ENCODE measurements at places on chromosomes 16 and 17. TPM values are rescaled to one million over a fixed set of nuclear protein-coding genes. Genes with fewer than 3 reads are reported as not detected.

- H3K4me3 ChIP-seq, result no peak overlapping the region
- H3K4me1 ChIP-seq, result no peaks in the 10 kb centered on the region
- no peaks in the 10 kb centered on the region for H3K36me3 ChIP-seq
- no peak overlapping the region for H3K27ac ChIP-seq
- no peaks in the 10 kb centered on the region for H3K27me3 ChIP-seq
- DNase-seq, result no peak
Measured at GRCh38 chr16:83100679-83101078, 473.9 kb downstream of the CDH13 start.

The PRAC1 gene
- not detected for total RNA-seq

- H3K4me1 ChIP-seq, result no peaks in the 10 kb centered on the region
- H3K27me3 ChIP-seq, result no peaks in the 10 kb centered on the region
- no peak for DNase-seq
- no peak overlapping the region for H3K4me3 ChIP-seq
- H3K36me3 ChIP-seq, result no peaks in the 10 kb centered on the region
Measured at GRCh38 chr16:67260426-67261063, 11.8 kb downstream of the SLC9A5 start.

DNA sequence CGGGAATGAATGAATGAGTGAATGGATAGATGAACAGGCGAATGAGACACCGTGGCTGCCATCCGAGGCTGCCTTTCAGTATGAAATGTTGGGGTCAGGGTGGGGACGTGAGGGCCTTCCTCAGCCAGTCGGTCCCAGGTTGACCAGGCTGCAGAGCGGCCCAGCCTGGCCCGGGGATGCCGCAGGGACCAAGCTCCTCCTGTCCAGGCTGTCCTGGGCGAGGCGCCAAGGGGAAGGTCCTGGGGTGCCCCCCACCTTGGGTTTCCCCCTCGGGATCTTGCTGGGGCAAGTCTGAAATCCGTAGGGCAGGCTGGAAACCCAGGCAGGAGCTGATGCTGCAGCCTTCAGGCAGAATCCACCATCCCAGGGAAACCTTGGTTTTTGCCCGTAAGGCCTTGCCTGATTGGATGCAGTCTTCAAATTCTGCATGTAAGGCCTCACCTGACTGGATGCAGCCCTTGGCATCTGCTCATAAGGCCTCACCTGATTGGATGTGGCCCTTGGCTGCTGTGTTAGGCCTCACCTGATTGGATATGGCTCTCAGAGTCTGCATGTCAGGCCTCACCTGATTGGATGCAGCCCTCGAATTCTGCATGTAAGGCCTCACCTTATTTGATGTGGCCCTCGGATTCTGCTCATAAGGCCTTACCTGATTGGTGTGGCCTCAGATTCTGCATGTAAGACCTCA is 61.7 kb upstream of the ZNF469 start:
- H3K27me3 ChIP-seq, result no peaks in the 10 kb centered on the region
- H3K4me1 ChIP-seq, result no peaks in the 10 kb centered on the region
- H3K27ac ChIP-seq, result no peak overlapping the region

The LYRM1 gene
- 24.3 TPM for total RNA-seq

DNA sequence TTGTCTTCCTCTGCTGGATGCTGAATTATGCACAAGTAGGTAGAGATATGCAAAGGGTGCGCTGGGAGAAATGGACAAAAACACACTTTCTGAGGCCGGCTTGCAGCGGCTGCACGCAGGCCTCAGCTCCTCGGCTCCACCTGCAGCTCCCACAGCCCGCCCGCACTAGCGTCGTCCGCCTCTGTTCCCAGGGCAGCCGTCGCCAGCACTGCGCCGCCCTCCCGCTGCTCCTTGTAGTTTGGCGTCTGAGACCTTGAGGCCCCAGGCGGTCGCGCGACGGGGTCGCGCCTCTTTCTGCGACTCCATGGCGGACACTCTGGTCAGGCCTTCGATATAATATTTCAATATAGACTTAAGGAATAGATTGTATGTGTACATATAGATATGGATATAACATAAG is 24.8 kb downstream of the SLFN12 start:
- peaks cover 10% of the 10 kb centered on the region for H3K36me3 ChIP-seq
- no peak overlapping the region for H3K4me3 ChIP-seq
- no peaks in the 10 kb centered on the region for H3K27me3 ChIP-seq
- no peak overlapping the region for H3K27ac ChIP-seq

GRCh38 chr16:17448640-17449638 is 21.8 kb downstream of the XYLT1 start:
- H3K36me3 ChIP-seq, result no peaks in the 10 kb centered on the region
- no peak overlapping the region for H3K27ac ChIP-seq
- H3K4me3 ChIP-seq, result no peak overlapping the region
- no peaks in the 10 kb centered on the region for H3K27me3 ChIP-seq
- peak; percentile 70 for DNase-seq

- H3K4me1 ChIP-seq, result no peaks in the 10 kb centered on the region
- H3K27me3 ChIP-seq, result no peaks in the 10 kb centered on the region
- no peaks in the 10 kb centered on the region for H3K36me3 ChIP-seq
- H3K4me3 ChIP-seq, result no peak overlapping the region
- no peak overlapping the region for H3K27ac ChIP-seq
Measured at GRCh38 chr17:72363089-72363610, 242.3 kb downstream of the SOX9 start.

The WNT9B gene
- total RNA-seq, result 0.84 TPM

- H3K4me3 ChIP-seq, result no peak overlapping the region
- no peaks in the 10 kb centered on the region for H3K27me3 ChIP-seq
- peaks cover 2% of the 10 kb centered on the region for H3K36me3 ChIP-seq
- no peak overlapping the region for H3K27ac ChIP-seq
- no peak for DNase-seq
- H3K4me1 ChIP-seq, result no peaks in the 10 kb centered on the region
Measured at GRCh38 chr17:703081-703875, 11.4 kb downstream of the VPS53 start.

DNA sequence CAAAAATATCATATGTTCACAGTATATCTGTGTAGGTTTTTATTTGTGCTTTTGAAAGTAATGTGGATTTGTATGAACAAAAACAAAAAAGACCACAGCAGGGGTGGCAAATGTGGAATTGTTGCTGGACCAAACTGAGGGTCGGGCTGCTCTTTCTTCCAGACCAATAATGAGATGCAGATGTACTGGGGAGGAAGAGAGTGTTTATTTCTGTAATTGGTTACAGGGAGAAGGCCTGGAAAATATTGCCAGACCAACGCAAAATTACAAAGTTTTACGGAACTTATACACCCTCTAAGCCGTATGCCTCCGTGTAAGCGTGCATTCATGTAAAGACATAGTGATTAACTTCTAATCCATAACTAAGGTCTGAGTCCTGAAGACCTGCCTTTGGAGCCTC is 353.9 kb upstream of the C16orf82 start:
- no peaks in the 10 kb centered on the region for H3K27me3 ChIP-seq
- DNase-seq, result no peak
- no peaks in the 10 kb centered on the region for H3K36me3 ChIP-seq
- no peak overlapping the region for H3K4me3 ChIP-seq

GRCh38 chr17:47324224-47325020 is 667 bp downstream of the EFCAB13 start:
- no peaks in the 10 kb centered on the region for H3K4me1 ChIP-seq
- DNase-seq, result peak; percentile 85
- H3K36me3 ChIP-seq, result no peaks in the 10 kb centered on the region
- no peaks in the 10 kb centered on the region for H3K27me3 ChIP-seq

GRCh38 chr17:78106211-78106610 is 22.3 kb downstream of the TMC6 start:
- peaks cover 10% of the 10 kb centered on the region for H3K36me3 ChIP-seq
- H3K4me1 ChIP-seq, result no peaks in the 10 kb centered on the region
- H3K27me3 ChIP-seq, result no peaks in the 10 kb centered on the region
- no peak overlapping the region for H3K27ac ChIP-seq
- peak; percentile 32 for DNase-seq
- no peak overlapping the region for H3K4me3 ChIP-seq

DNA sequence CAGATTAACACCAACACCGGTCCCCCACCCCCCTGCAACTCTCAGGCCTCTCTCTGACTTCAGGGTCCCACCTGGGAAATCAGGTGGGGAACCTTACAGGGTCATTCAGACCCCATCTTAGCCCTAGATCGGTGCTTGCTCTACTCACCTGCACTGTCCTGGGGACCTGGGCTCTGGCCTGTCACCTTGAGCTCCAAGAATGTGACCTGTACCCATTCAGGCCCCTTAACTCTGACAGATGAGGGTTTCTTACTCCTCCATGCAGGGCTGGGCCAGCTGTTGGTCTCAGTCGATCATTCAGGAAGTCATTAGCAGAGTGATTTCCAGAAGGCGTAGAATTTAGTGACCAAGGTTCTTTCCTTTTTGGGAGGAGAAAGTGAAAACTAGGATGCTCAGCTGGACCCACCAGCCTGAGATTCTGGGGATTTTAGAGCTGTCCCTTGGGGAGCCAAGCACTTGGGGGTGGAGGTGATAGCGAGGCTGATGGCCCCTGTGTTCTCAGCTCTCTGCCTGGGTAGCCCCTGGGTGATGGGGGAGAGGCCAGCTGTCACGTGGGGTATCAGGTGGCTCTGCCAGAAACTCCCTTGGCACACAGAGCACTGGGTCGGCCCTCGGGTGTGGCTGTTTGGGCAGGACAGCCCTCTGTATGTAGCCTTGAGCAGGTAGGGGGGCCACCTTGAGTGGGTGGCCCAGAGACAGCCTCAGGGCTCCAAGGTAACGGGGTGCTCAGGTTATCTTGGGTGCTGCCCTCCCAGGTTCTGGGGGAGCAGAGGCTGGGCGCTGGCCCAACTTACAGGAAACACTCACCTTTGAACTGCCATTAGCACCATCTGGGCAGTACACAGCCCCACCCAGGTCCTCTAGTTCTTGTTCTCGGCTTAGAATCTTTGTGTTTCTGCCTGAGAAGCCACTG is 724 bp downstream of the MVP start:
- peaks cover 3% of the 10 kb centered on the region for H3K4me1 ChIP-seq
- H3K36me3 ChIP-seq, result no peaks in the 10 kb centered on the region
- H3K4me3 ChIP-seq, result peak overlapping the region; percentile 89
- peak overlapping the region; percentile 68 for H3K27ac ChIP-seq
- no peaks in the 10 kb centered on the region for H3K27me3 ChIP-seq
- DNase-seq, result peak; percentile 75

GRCh38 chr17:77534137-77534536 is 393.4 kb downstream of the SEC14L1 start:
- DNase-seq, result no peak
- no peak overlapping the region for H3K4me3 ChIP-seq
- no peaks in the 10 kb centered on the region for H3K27me3 ChIP-seq
- H3K4me1 ChIP-seq, result no peaks in the 10 kb centered on the region
- no peaks in the 10 kb centered on the region for H3K36me3 ChIP-seq
- no peak overlapping the region for H3K27ac ChIP-seq

DNA sequence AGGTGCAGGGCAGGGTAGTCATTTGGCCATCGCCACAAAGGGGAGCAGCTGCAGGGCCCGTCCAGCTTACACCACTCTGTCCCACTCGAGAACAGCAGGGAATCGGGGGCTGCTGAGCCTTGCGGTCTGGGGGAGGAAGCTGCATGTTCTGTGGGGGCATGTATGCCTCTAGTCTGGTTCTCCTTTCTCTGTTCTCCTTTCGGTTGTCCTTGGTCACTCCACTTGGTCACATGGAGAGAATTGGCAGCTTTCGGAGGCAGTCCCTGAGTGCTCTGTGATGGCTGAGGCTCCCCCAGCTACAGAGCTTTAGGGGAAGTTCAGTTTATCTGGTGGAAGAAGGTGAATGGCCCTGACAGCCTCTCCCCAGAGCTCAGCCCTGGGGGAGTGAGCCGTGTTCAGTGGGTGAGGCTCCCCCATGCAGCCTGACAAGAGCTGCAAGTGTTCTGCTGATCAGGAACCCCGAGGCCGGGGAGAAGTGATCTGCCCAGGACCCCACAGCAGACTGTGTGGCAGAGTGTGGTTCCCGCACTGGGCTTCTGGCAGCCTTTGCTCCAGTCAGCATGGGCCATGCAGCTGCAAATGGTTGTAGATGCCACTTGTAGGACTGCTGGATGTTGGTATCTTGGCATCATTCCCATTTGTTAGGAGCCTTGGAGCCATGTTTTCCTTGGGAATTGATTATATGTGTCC is 22.3 kb upstream of the SMPD3 start:
- no peaks in the 10 kb centered on the region for H3K27me3 ChIP-seq
- no peak overlapping the region for H3K4me3 ChIP-seq
- no peaks in the 10 kb centered on the region for H3K36me3 ChIP-seq

DNA sequence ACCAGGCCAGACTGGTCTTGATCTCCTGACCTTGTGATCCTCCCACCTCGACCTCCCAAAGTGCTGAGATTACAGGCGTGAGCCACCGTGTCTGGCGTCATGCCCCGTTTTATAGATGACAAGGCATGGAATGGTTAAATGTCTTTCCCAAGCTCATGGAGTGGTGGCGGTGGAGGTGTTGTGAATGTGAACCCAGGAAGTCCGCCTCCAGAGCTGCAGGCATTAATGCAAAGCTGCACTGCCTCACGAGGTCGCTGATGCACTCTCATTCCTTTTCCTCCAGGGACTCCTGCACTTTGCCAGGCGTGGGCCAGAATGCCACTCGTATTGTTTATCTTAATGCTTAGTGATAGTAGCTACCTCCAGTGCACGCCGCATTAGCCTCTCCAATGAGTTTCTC is 149.6 kb downstream of the WWOX start:
- no peaks in the 10 kb centered on the region for H3K4me1 ChIP-seq
- H3K27me3 ChIP-seq, result no peaks in the 10 kb centered on the region
- no peak for DNase-seq
- H3K36me3 ChIP-seq, result no peaks in the 10 kb centered on the region
- H3K4me3 ChIP-seq, result no peak overlapping the region

GRCh38 chr17:57727630-57728175 is 17.4 kb downstream of the CCDC182 start:
- H3K4me3 ChIP-seq, result no peak overlapping the region
- no peak for DNase-seq
- H3K27me3 ChIP-seq, result no peaks in the 10 kb centered on the region
- no peaks in the 10 kb centered on the region for H3K4me1 ChIP-seq
- no peak overlapping the region for H3K27ac ChIP-seq

DNA sequence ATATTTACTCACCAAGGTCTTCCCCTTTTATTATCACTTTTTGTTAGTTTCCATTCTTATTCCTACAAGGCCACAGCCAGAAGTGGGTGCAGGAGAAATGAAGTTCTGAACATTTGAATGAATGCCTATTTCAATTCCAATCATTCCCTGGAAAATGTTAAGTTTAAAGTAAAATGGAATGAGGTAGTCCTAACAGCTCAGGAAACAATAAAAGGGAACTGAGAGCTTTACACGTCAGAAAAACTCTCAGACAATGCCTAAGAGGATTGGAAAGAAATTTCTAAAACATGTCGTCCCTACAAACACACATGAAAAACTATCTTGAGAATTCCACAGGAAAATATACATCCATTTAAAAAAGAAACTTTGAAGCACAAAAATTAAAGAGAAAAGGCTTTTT is 238.8 kb downstream of the STX8 start:
- DNase-seq, result no peak
- H3K27ac ChIP-seq, result no peak overlapping the region
- H3K4me3 ChIP-seq, result no peak overlapping the region

GRCh38 chr17:74404789-74405188 is 27.1 kb upstream of the GPRC5C start:
- H3K27ac ChIP-seq, result no peak overlapping the region
- no peaks in the 10 kb centered on the region for H3K4me1 ChIP-seq
- no peak overlapping the region for H3K4me3 ChIP-seq
- no peak for DNase-seq
- no peaks in the 10 kb centered on the region for H3K36me3 ChIP-seq
